SK-N-SH (cell line): ENCODE measurements at places on chromosomes 5 and 9.

- DNase-seq = no peak
Observed at GRCh38 chr5:154274828-154275185, 84.3 kb downstream of the GALNT10 start.

DNA sequence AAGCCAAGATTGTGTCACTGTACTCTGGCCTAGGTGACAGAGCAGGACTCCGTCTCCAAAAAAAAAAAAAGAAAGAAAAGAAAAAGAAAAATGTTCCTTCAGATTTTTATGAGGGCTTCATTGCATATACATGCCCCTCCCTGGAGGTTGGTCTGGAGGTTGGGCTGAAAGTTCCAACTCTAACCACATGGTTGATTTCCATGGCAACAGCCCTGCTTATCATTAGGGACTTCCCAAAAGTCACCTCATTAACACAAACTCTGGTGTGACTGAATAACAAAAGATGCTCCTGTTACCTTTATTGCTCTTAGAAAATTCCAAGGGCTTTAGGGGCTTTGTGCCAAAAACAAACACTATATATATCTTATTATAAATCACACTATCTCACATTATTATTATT, 113.8 kb downstream of the TMC1 start:
- no peak for DNase-seq

GRCh38 chr9:135343136-135343535, 136.4 kb upstream of the PPP1R26 start:
- DNase-seq = no peak

GRCh38 chr5:143354025-143354424, 49.5 kb downstream of the NR3C1 start:
- DNase-seq = no peak

DNA sequence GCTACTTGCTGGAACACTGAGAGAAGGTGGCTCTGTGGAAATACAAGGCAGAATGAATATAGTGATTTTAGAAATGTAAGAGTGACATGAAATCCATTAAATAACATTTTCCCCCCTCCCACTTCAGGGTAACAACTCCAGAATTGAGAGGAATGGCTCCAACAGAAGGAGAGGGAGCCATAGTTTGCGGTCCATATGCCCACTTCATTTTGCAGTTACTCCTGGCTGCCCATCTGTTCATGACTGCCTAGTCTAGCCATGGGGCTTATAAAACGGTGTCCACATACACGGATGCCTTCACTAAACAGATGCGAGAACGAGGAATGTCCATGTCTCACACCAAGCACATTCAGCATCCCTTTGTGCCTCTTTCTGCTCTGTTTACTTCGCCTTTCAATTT, 186.7 kb downstream of the TMEM38B start:
- no peak for DNase-seq

- no peak for DNase-seq
Observed at GRCh38 chr5:38593959-38594358, 37.5 kb upstream of the LIFR start.

DNA sequence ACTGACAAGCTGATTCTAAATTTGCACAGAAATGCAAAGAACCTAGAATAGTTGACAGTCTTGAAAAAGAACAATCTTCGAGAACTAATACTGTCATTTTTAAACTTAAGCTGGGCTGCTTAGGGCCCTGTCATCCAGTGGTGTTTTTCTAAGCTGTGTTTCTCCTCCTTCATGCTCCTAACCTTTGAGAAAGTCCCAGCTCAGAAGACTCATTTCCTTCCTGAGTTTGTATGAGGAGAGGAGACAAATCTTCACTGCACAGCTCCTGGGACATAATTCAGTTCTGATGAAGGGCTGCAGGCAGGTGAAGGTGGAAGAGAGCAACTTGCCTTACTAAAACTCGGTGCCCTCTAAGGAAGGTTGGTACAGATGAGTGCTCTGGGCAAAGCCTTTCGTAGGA, 109.5 kb upstream of the ANKRD55 start:
- DNase-seq = no peak
